ENCODE measurements at places on chromosomes 1 and 21. TPM values are rescaled to one million over a fixed set of nuclear protein-coding genes. Genes with fewer than 3 reads are reported as not detected.

- H3K36me3 ChIP-seq, result no peaks in the 10 kb centered on the region
- peak overlapping the region; percentile 76 for H3K4me3 ChIP-seq
- H3K27ac ChIP-seq, result no peak overlapping the region
- peaks cover 32% of the 10 kb centered on the region for H3K4me1 ChIP-seq
- H3K27me3 ChIP-seq, result no peaks in the 10 kb centered on the region
- no peak for DNase-seq
Observed at GRCh38 chr1:2643414-2644077, 10.7 kb upstream of the MMEL1 start.

- no peak overlapping the region for H3K4me3 ChIP-seq
- DNase-seq, result peak; percentile 92
- peak overlapping the region; percentile 74 for H3K27ac ChIP-seq
- H3K27me3 ChIP-seq, result no peaks in the 10 kb centered on the region
Observed at GRCh38 chr21:34280389-34280795, 83.4 kb upstream of the KCNE2 start.

- H3K27me3 ChIP-seq, result peaks cover 9% of the 10 kb centered on the region
- H3K36me3 ChIP-seq, result no peaks in the 10 kb centered on the region
- no peaks in the 10 kb centered on the region for H3K4me1 ChIP-seq
- no peak overlapping the region for H3K27ac ChIP-seq
Observed at GRCh38 chr1:4681026-4681425, 26.6 kb downstream of the AJAP1 start.

- H3K36me3 ChIP-seq, result no peaks in the 10 kb centered on the region
- peak; percentile 8 for DNase-seq
- H3K27me3 ChIP-seq, result no peaks in the 10 kb centered on the region
- H3K27ac ChIP-seq, result no peak overlapping the region
- no peaks in the 10 kb centered on the region for H3K4me1 ChIP-seq
- no peak overlapping the region for H3K4me3 ChIP-seq
Observed at GRCh38 chr1:239912471-239912870, 179.2 kb upstream of the FMN2 start.

GRCh38 chr1:61531716-61532115 lies 193.2 kb downstream of the TM2D1 start:
- no peaks in the 10 kb centered on the region for H3K27me3 ChIP-seq
- no peak overlapping the region for H3K27ac ChIP-seq
- H3K4me3 ChIP-seq, result no peak overlapping the region

DNA sequence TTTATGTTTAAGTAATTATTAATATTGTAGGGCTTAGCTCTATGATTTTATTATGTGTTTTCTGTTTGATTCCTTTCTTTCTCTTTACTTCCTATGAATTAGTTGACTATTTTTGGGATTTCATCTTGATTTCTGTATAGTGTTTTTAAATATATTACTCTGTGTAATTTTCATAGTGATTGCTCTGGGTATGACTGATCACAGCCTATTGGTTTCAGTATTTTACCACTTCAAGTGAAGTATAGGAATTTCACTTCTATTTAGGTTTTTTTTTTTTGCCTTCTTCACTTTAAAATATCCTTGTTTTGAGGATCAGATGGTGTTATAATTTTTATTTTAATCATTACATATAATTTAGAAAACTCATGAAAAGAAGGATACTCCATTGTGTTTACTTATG lies 94.8 kb downstream of the CRB1 start:
- peaks cover 4% of the 10 kb centered on the region for H3K4me1 ChIP-seq
- no peak overlapping the region for H3K27ac ChIP-seq

DNA sequence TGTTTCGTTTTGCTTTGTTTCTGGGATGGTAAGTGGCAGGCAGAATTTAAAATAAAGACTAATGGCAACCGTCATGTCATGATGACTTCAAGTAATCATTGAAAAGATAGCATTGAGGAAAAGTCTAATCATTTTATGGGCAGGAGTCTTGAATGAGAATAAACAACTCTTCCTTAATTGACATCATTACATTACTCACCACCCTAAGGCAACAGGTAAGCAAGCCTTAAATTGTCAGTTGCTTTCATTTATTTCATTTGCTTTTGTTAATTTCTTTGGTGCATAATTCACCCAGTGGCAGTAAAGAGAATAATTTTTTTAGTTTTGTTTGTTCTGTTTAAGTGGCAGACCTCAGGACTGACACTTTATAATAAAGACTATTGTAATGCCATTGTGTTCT lies 669.0 kb downstream of the RWDD3 start:
- no peaks in the 10 kb centered on the region for H3K27me3 ChIP-seq
- no peak for DNase-seq
- H3K36me3 ChIP-seq, result no peaks in the 10 kb centered on the region
- no peak overlapping the region for H3K27ac ChIP-seq
- H3K4me3 ChIP-seq, result no peak overlapping the region

DNA sequence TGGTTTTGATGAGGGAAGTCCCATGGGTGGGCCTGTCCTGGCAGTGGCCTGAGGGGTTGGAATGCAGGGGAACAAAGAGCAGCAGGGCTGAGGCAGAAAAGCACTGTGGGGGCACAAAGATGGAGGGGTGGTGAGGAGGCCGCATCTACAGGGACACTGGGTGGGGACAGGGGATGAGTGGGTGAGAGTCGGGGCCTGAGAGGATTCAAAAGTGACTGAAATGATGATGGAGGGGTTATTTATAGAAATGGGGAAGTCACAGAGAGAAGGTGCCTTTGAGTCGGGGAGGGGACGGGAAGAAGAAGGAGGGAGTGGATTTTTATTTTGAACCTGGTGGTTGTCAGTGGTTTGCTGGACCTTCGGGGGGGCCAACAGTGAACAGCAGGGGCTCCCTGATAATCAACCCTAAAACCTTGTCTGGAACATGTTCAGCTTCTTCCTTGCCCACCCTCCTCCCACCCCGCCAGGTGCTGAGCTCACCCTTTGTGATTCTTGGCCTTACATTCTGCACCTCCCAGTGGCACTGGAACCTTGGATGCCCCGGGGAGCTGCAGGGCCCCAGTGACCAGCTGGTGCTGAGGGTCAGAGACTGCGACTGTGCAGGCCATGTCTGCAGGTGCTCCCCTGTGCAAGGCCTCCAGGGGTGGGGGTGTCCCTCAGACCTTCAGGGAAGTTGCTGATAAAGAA lies 42.9 kb downstream of the IER5 start:
- H3K27me3 ChIP-seq, result no peaks in the 10 kb centered on the region
- no peak overlapping the region for H3K4me3 ChIP-seq
- H3K36me3 ChIP-seq, result no peaks in the 10 kb centered on the region

DNA sequence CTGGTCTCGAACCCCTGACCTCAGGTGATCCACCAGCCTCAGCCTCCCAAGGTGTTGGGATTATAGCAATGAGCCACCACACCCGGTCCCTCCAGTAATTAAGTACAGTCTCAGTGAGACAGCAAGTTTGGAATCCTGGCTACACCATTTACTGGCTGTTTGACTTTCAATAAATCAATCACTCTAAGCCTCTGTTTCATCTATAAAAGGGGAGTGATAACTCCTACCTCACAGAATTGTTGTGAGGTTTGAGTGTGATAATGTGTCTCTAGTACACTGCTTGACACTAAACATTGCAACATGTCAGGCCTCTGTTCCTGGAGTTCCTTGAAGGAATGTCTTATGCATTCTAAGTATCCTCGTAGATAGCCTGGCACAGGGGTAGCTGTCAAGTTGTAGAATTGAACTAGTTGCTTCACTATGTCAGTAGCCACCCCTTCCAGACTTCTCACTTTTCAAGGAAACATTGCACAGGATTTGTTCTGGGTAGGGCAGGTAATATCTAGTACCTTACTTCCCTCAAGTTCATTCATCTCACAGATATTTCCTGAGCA lies 12.4 kb downstream of the ENTREP3 start:
- H3K36me3 ChIP-seq, result peaks cover 19% of the 10 kb centered on the region
- H3K27ac ChIP-seq, result peak overlapping the region; percentile 93
- H3K4me3 ChIP-seq, result no peak overlapping the region
- no peaks in the 10 kb centered on the region for H3K27me3 ChIP-seq
- no peak for DNase-seq

DNA sequence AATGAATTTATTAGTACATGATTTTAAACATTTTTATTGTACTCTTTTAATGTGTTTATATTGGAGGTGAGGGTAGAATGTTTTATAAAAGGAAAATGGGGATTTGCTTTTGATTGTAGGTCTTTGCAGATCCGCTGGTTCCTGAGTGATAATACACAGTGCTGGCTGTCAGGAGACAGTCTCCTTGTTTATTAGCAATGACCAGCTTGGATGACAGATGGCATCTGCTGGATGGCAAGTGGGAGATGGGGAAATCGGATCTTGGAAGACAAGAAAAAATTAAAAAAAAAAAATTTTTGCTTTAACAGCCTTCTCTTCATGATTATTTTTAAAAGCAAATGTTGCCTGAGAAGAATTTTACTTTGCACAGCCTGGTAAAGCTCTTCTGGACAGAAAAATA lies 4.4 kb upstream of the PHTF1 start:
- H3K36me3 ChIP-seq, result peaks cover 11% of the 10 kb centered on the region
- H3K4me1 ChIP-seq, result peaks cover 8% of the 10 kb centered on the region
- no peak for DNase-seq
- H3K27ac ChIP-seq, result no peak overlapping the region
- H3K4me3 ChIP-seq, result no peak overlapping the region
- no peaks in the 10 kb centered on the region for H3K27me3 ChIP-seq

GRCh38 chr1:43858324-43858723 lies 75.3 kb upstream of the ARTN start:
- H3K36me3 ChIP-seq, result no peaks in the 10 kb centered on the region
- no peak overlapping the region for H3K4me3 ChIP-seq
- peaks cover 43% of the 10 kb centered on the region for H3K4me1 ChIP-seq
- no peak overlapping the region for H3K27ac ChIP-seq

DNA sequence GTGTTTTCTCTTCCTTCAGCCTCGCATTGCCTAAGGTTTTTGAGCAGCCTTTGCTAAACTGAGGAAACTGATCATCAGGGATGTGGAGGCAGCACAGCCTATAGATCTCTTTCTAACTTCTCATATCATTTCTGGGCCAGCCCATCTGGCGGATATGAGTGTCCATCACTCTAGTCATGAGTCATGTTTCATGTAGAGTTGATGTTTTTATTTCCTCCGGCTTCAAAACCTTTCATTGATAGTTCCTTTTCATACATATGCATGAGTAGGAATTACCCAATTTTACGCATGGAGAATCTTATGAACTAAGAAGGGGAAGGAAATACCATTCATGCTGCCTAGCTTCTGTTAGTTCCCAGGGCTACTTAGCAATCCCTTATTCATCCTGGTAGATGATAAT lies 66.3 kb downstream of the SPATA46 start:
- no peak for DNase-seq
- no peaks in the 10 kb centered on the region for H3K27me3 ChIP-seq
- H3K4me3 ChIP-seq, result no peak overlapping the region
- H3K4me1 ChIP-seq, result no peaks in the 10 kb centered on the region

DNA sequence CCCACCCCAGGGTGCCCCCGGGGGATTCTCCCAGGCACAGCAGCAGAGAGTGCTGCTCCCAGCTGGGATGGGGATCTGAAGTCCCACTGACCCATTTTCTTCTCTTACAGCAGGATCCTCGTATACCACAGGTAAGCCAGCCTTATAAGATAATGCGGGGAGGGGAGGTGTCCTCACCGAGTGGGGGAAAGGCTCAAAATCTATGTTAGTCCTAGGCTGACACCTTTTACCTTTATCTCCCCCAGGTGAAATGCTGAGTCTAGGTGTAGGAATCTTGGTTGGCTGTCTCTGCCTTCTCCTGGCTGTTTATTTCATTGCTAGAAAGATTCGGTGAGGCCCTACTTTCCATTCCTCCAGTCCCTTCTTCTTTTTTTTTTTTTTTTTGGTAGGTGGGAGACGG lies 5.3 kb downstream of the APH1A start:
- no peak overlapping the region for H3K4me3 ChIP-seq
- no peak overlapping the region for H3K27ac ChIP-seq
- H3K36me3 ChIP-seq, result peaks cover 32% of the 10 kb centered on the region
- DNase-seq, result no peak

DNA sequence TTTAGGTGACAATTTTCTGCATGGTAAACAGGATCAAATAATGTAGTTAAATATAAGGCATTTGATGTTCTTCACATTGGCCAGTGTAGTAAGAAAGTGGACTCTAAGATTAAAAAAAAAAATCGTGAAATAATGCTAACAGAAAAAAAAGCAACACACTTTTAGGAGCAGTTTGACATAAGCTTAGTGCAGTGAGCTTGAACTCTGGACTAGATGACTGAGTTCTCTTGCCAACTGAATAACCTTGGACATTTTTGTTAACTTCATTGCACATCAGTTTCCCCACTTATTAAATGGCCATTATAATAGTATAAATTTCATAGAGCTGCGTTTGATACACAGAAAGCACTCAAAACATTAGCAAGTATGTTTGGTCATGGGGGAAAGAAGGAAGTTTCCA lies 649.3 kb upstream of the ADGRL4 start:
- H3K4me3 ChIP-seq, result no peak overlapping the region
- no peak overlapping the region for H3K27ac ChIP-seq
- no peak for DNase-seq
- no peaks in the 10 kb centered on the region for H3K4me1 ChIP-seq

- H3K27ac ChIP-seq, result peak overlapping the region; percentile 77
- peak; percentile 57 for DNase-seq
- peaks cover 74% of the 10 kb centered on the region for H3K4me1 ChIP-seq
- no peak overlapping the region for H3K4me3 ChIP-seq
- H3K27me3 ChIP-seq, result no peaks in the 10 kb centered on the region
Observed at GRCh38 chr1:19445417-19446342, 39.7 kb downstream of the CAPZB start.

DNA sequence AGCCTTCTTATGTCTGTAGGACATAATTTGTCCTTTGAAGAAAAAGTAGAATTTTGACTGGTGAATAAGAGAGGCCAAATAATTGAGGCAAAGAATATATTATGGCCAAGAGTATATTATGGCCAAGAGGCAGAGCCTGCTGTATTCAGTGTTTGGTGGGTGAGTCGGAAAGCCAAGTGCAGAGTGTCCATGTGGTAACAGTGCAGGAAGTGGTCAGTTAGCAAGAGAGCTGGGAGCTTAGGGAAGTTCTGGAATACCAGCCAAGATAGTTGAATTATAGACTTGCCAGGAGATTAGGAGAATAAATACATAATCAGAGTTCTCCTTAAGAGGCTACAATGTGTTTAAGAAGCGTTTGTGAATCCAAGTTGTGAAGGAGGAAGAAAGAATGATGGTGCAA lies 131.5 kb upstream of the LMO4 start:
- H3K27ac ChIP-seq, result no peak overlapping the region
- H3K27me3 ChIP-seq, result no peaks in the 10 kb centered on the region
- peaks cover 2% of the 10 kb centered on the region for H3K4me1 ChIP-seq
- no peak for DNase-seq
- H3K36me3 ChIP-seq, result no peaks in the 10 kb centered on the region
- no peak overlapping the region for H3K4me3 ChIP-seq

- H3K36me3 ChIP-seq, result peaks cover 42% of the 10 kb centered on the region
- H3K27ac ChIP-seq, result no peak overlapping the region
- H3K27me3 ChIP-seq, result no peaks in the 10 kb centered on the region
Observed at GRCh38 chr1:9860887-9861286, 37.1 kb upstream of the CLSTN1 start.

- no peak for DNase-seq
- no peak overlapping the region for H3K27ac ChIP-seq
- H3K4me3 ChIP-seq, result no peak overlapping the region
- H3K4me1 ChIP-seq, result no peaks in the 10 kb centered on the region
- no peaks in the 10 kb centered on the region for H3K36me3 ChIP-seq
Observed at GRCh38 chr1:87918398-87918797, 589.7 kb downstream of the LMO4 start.

SOAT1 gene
- 6.9 TPM for total RNA-seq

MDM4 gene
- total RNA-seq, result 36.8 TPM

HORMAD1 gene
- 0.18 TPM for total RNA-seq

CALML6 gene
- total RNA-seq, result 162 TPM

ARMH1 gene
- total RNA-seq, result 1.6 TPM

KRTAP22-1 gene
- not detected for total RNA-seq

PRAMEF9 gene
- not detected for total RNA-seq

LHX8 gene
- total RNA-seq, result 0.09 TPM
